Activated T-helper 2 cell treated with anti-CD3 and anti-CD28 coated beads, Interferon-gamma antibody, Interleukin-2, Interleukin-4, amounts not matched to agents 10 μg/mL and 5 μg/mL and 100 μg/mL, durations not matched to agents 14 hours and 24 hours and 36 hours (primary cell): ENCODE measurements at places on chromosomes 5 and 9.

DNA sequence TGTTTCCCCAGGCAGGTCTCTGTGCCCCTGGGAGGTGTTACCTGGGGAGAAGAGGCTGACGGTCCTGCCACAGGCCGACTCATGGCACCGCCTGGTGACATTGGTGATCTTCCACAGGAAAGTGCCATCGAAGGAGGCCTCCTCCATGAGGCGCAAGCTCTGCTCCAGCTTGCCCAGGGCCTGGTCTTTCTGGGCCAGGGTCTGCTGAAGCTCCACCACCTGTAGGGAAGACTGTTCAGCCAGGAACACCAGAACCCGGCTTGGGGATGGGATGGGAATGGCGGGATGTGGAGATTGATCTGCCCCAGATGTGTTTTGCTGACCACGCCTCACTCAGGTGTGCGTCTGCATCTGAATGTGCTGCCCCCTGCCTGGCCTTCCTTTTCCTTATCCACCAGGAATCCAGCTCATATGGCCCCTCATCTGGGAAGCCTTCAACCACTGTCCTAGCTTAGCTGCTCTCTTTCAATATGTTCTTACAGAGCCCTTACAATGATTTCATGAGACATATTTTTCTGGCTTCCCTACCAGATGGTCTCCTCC lies 15.2 kb downstream of the TRAF1 start:
- no peak for DNase-seq

GRCh38 chr5:88688984-88689667 lies 193.9 kb downstream of the MEF2C start:
- no peak for DNase-seq

DNA sequence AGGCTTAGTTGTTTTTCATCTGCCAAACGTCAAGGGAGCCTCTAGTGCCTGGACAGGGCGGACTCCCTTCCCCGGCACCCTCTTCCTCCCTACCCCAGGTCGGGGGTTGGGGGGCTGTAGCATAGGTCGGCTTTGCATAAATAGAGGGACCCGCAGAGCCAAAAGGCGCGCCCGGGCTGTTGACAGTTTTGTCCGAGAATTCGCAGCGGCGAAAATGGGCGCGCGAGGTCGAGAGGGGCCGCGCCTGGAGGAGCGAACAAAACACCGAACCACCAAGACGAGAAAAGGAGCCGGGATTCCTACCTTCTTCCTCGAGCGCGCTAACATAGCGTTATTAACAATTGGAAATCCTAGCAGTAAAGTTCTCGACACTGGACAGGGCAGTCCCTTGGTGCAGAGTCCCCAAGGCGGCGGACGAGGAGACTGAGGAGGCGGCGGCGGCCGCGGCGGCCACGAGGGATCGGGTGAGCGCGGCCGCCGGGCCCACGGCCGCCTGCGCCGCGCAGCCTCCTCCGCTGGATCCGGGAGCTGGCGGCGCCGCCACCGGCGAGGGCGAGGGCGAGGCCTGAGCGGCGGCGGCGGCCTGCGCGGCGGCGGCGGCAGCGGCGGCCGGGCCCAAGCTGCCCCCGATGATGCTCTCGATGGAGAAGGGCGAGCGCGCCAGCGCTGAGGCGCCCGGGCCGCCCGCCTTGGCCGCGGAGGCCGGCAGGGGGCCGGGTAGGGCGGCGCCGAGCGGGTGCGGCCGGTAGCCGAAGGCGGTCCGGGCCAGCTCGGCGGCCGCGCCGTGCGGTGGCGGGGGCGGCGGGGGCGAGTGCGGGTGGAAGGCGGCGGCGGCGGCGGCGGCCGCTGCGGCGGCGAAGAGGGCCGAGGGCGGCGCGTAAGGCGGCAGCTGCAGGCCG lies 1.7 kb downstream of the FOXD1 start:
- DNase-seq = no peak

DNA sequence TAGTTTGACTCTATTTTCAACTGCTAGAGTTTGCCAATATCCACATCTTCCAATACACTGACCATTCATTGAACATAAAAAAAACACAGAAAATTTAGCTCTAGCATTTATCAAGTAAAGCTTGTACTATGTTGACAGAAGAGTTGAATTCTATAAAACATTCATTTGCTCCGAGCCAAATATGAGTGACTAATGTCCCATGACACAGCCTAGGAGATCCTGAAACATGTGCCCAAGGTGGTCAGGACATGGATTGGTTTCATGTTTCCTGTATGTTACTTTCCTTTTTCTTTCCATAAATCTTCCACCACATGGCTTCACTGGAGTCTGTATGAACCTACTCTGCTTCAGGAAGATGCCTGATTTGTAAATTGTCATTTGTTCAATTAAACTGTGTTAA lies 122.4 kb upstream of the PRDM9 start:
- no peak for DNase-seq

- DNase-seq = no peak
Observed at GRCh38 chr5:14415024-14415697, 166.4 kb upstream of the OTULINL start.

GRCh38 chr5:138233280-138233679 lies 20.2 kb upstream of the CDC23 start:
- no peak for DNase-seq

DNA sequence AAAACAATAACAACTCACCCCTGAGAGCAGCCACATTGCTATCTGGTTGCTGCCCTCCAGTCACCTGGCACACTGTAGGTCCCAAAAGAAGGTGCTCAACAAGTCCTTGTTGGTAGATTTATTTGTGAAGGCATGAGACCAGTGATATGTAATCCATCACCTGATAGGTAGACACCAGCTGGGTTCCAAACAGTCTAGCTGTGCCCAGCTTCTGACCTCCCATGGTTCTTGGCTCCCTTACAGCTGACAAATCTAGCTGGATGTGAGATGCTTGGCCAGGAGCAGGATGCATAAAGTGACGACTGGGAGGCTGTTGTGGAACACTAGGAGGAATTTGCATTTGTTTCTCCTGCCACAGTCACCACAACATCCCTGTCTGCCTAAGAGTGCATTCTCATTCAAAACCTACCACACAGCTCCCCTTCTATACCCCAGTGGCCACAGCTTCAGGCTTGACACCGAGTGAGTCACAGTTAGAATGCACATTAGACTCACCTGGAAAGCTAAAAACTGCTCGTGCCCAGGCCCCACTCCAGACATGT lies 7.8 kb upstream of the VLDLR start:
- DNase-seq = no peak

DNA sequence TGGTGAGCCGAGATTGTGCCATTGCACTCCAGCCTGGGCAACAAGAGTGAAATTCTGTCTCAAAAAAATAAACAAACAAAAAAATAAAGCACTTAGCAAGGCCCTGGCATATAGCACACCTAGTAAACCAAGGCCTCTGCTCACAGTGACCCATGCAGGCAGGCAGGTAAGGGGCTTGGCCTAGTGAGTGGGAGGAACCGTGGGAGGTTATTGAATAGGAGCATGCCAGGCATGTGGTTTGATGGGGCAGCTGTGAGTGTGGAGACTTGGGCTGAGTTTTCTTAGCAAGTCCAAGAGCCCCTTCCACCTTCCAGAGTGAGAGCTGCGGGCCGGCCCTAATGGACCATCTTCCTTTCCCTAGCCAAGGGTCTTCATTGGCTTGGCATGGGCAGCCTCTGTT lies 4.5 kb upstream of the NDST1 start:
- DNase-seq = no peak

DNA sequence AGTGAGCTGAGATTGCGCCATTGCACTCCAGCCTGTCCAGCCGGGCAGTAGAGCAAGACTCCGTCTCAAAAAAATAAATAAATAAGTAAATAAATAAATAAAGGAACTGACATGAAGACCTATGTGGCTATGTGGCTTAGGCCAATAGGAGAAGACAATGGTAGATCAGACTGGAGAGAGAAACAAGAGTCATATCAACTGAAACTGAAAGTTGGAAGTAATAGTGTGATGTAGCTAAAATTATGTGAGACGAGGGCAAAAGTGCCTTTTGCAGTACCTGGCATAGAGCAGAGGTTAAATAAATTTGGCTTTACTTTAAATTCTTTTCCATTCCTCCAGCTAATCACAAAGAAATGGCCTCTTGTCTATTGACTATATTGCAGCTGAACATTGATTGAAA lies 7.3 kb downstream of the FBP2 start:
- DNase-seq = no peak

- DNase-seq = no peak
Observed at GRCh38 chr5:166862581-166862980, 1428.9 kb upstream of the WWC1 start.

GRCh38 chr9:34647651-34648050 lies 1.2 kb downstream of the GALT start:
- no peak for DNase-seq

DNA sequence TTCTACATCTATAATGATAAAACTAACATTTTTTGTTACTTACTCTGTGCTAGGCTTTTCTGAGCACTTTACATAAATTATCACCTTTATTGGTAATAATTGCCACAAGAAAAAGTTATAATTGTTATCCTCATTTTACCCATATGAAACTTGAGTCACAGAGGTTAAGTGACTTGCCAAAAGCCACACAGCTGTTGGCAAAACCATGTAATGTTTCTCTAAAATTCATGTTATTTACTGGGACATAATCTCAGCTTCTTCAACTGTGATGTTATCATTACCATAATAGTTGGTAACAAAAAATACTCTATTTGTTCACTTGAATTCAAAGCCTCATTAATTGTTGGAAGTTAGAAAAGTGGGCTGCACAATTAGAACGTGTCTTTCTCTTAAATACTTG lies 437.3 kb downstream of the BRINP1 start:
- DNase-seq = no peak

DNA sequence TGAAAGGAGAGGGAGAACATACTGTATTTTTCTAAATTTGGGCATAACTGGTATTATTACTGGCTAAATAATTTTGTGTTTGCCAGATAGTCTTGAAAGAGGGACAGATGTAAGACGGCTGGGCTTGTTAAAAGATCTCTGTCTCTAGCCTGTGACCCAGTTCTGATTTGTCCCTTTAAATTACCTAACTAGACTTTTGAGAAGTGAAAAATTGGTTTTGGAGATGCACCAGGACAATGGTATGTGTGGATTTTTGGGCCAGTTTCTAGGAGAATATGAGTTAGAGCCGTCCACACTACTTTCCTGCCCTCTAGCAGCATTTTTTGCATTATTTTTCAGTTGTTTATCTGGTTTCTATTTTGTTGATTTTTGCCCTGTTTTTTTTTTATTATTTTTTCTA lies 33.5 kb downstream of the LNPEP start:
- no peak for DNase-seq

GRCh38 chr5:180323941-180324600 lies 29.1 kb downstream of the GFPT2 start:
- no peak for DNase-seq

DNA sequence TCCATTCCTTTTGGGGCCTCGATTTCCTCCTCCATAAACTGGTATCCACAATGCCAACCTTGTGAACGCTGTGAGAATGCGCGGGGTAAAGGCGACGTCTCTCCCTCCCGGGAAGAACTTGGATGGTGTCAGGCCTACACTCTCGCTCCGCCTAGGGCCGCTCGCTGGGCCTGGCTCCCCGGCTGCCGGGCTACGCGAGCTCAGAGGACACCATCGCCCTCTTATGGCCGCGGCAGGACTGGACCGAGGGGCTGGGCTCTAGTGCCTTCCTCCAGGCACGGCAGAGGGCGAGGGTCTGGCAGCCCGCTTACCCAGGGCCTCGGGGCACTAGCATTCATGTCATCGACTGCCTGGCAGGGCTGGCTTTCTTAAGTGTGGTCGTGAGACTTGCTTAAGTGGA lies 1.3 kb upstream of the EXOSC2 start:
- DNase-seq = no peak

DNA sequence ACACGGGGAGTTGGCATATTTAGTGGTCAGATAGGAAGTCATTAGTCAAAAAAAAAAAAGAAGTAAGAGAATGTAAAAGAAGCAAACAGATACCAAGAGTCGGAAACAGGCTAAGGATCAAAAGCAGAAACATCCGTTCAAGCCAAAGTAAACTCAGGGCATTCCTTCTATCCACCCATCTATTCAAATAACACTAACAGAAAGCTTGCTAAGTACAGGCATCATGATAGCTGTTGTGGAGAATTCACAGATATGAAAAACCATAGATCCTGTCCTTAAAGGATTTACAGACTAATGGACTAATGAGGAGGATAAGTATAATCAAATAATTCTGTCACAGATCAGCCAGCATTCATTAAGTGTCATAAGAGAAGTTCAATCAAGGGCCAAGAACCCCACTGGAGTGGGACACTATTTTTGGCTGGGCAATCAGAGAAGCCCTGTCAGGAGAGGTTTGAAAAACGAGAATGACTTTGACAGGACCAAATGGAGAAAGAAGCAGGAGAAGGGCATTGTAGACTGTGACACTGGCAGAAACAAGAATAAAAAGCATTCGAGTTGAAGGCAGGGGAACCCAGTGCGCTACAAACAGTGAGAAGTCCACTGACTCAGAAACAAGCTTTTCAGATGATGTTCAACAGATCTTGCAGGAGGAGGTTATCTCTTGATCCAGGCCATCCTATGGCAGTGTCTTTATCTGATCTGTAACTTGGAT lies 154.2 kb upstream of the TSLP start:
- DNase-seq = no peak

GRCh38 chr5:35229076-35230037 lies 930 bp downstream of the PRLR start:
- DNase-seq = no peak

GRCh38 chr9:36423206-36423605 lies 23.1 kb upstream of the RNF38 start:
- DNase-seq = no peak

GRCh38 chr5:66932457-66932856 lies 264.1 kb downstream of the CD180 start:
- no peak for DNase-seq

- DNase-seq = no peak
Observed at GRCh38 chr9:16321461-16322119, 548.9 kb downstream of the BNC2 start.

DNA sequence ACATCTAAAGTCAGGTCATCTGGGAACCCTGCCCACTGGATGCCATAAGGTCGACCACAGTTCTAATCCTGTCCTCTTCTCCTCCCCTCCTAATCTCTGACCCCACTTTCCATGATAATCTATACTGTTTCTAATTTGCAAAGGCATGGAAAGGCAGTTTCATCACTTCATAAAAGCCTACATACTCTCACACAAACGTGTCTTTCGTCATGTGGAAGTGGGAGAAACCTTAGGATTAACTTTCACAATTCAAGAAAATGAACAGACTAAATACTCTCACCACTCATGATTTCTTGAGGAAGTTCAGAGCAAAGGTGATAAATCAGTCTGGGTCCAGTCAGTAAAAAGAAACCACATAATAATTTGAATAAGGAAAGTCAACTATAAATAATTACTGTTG lies 5.5 kb downstream of the FANCC start:
- DNase-seq = no peak

GRCh38 chr5:93406971-93407401 lies 174.0 kb downstream of the NR2F1-AS1 start:
- no peak for DNase-seq

GRCh38 chr9:37408933-37409710 lies 13.4 kb upstream of the GRHPR start:
- DNase-seq = peak; percentile 54

GRCh38 chr5:10839118-10839517 lies 78.1 kb upstream of the DAP start:
- no peak for DNase-seq

- DNase-seq = no peak
Observed at GRCh38 chr9:110933350-110934001, 104.8 kb downstream of the LPAR1 start.

- DNase-seq = peak; percentile 29
Observed at GRCh38 chr9:129489838-129490582, 130.9 kb downstream of the C9orf50 start.
